ENCODE measurements at places on chromosomes 4 and X. TPM values are rescaled to one million over a fixed set of nuclear protein-coding genes. Genes with fewer than 3 reads are reported as not detected.
A peak's percentile ranks its signal among the peaks of the same experiment; 100 is the strongest.

- no peak overlapping the region for H3K27ac ChIP-seq
- H3K4me1 ChIP-seq = no peaks in the 10 kb centered on the region
- H3K36me3 ChIP-seq = no peaks in the 10 kb centered on the region
- DNase-seq = no peak
- no peak overlapping the region for H3K4me3 ChIP-seq
- no peaks in the 10 kb centered on the region for H3K27me3 ChIP-seq
These were observed 118.6 kb downstream of the SPCS3 start for GRCh38 chr4:176438401-176438800.

The FAM9B gene
- 0.44 TPM for total RNA-seq

The SNX12 gene
- total RNA-seq = 47.7 TPM

The CRMP1 gene
- 6.2 TPM for total RNA-seq

The ADH7 gene
- total RNA-seq = 0.47 TPM

GRCh38 chrX:120464411-120464810 is 4.7 kb downstream of the LAMP2 start:
- H3K27me3 ChIP-seq = no peaks in the 10 kb centered on the region
- no peak for DNase-seq
- H3K4me1 ChIP-seq = peaks cover 26% of the 10 kb centered on the region
- no peak overlapping the region for H3K4me3 ChIP-seq
- H3K36me3 ChIP-seq = no peaks in the 10 kb centered on the region

The ETDB gene
- not detected for total RNA-seq

DNA sequence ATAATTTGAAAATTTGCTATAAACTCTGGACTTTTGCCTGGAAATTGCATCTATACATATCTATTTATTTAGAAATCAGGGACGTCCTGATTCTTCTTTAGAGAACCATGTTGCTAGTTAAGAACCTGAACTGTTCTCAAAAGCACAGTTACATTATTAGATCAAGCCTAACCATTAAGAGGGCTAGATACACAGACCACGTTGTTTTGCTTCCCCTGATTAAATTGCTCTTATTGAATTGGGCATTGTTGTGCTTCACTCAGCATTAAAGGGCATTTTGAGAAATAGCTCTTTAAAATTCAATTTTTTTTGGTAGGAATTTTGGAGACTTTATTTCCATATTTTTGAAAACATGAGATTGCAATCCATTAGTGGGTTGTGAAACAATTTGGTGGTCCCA is 44.4 kb downstream of the FIP1L1 start:
- H3K27ac ChIP-seq = no peak overlapping the region
- no peaks in the 10 kb centered on the region for H3K27me3 ChIP-seq
- peaks cover 18% of the 10 kb centered on the region for H3K36me3 ChIP-seq
- no peaks in the 10 kb centered on the region for H3K4me1 ChIP-seq
- no peak for DNase-seq
- no peak overlapping the region for H3K4me3 ChIP-seq

The TLL1 gene
- total RNA-seq = 4.7 TPM

DNA sequence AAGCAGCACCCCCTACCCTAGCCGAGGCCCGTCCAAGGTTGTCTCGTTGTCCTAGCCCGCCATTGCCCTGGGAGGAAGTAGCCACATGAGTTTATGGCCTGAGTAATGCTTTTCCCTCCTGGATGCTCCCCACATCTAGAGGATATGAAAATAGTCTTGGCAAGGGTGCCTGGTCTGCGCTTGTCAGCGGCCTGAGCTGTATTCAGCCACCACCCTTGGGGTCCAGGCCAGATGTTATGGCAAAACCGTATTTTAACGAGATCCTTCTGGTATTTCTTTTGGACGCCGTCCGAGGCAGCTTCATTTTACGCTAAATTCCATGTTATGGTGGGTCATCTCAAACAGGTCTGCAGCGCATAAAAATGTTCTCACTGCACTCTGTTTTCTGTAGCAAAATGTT is 89.3 kb downstream of the GPR143 start:
- H3K27me3 ChIP-seq = no peaks in the 10 kb centered on the region
- DNase-seq = no peak
- no peak overlapping the region for H3K27ac ChIP-seq
- no peaks in the 10 kb centered on the region for H3K4me1 ChIP-seq
- no peak overlapping the region for H3K4me3 ChIP-seq
- no peaks in the 10 kb centered on the region for H3K36me3 ChIP-seq

DNA sequence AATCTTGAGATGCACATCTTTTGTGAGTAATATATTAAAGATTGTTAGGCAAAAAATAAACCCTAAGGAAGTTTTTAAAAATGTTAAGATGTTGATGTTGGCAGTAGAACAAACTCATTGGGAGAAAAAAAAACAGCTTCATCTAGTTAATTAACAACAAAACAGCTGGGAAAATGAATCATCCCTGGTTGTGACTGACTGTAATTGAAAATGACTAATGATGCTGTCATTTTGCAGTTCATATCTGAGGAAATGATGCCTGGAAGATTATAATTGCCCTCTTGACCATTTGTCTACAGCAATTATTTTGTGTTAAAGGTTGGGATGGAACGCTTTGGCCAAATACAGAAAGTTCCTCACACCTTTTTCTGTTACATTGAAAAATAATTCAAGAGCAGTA is 760.4 kb upstream of the FTHL17 start:
- no peak for DNase-seq
- no peak overlapping the region for H3K27ac ChIP-seq
- H3K27me3 ChIP-seq = no peaks in the 10 kb centered on the region

DNA sequence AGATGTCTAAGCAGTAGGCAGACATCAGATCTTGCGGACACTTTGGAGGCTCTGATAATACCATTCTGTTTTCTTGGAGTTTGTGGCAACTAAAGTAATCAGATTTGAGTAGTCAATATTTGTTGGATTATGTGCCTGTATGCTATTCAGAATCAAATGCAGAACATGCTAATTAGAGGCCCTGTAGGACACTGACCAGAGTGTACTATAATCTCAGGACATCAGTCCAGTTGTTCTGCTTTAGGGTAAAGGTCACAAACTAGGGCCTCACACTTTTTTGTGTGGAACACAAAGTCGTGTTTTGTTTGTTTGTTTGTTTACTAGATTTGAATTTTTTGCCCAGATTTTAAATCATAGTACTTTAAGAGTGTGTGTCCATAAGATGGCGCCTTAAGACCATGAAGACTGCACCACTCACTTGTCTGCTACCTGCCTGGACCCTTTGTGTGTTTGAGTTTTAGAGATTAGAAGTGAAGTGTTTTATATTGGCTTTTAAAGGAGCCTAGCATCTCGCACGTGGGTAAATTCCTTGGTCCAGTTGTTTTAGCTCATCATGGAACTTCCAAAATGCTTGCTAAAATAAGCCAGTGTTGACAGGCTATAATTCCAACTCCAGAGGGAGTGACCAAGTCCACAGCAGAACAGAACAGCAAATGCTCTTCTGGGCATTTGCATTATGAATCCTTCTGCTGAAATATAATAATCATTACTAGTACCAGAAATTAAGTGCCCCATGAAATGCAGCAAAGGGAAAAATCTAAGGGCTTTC is 34.7 kb downstream of the IL13RA1 start:
- H3K27ac ChIP-seq = no peak overlapping the region
- H3K36me3 ChIP-seq = peaks cover 22% of the 10 kb centered on the region
- no peaks in the 10 kb centered on the region for H3K4me1 ChIP-seq

The JADE1 gene
- 36.3 TPM for total RNA-seq

GRCh38 chr4:122117743-122118142 is 34.4 kb upstream of the BLTP1 start:
- no peaks in the 10 kb centered on the region for H3K36me3 ChIP-seq
- no peaks in the 10 kb centered on the region for H3K4me1 ChIP-seq
- no peak overlapping the region for H3K27ac ChIP-seq
- no peaks in the 10 kb centered on the region for H3K27me3 ChIP-seq
- no peak overlapping the region for H3K4me3 ChIP-seq

The CDX4 gene
- total RNA-seq = not detected

The HTN1 gene
- total RNA-seq = not detected

DNA sequence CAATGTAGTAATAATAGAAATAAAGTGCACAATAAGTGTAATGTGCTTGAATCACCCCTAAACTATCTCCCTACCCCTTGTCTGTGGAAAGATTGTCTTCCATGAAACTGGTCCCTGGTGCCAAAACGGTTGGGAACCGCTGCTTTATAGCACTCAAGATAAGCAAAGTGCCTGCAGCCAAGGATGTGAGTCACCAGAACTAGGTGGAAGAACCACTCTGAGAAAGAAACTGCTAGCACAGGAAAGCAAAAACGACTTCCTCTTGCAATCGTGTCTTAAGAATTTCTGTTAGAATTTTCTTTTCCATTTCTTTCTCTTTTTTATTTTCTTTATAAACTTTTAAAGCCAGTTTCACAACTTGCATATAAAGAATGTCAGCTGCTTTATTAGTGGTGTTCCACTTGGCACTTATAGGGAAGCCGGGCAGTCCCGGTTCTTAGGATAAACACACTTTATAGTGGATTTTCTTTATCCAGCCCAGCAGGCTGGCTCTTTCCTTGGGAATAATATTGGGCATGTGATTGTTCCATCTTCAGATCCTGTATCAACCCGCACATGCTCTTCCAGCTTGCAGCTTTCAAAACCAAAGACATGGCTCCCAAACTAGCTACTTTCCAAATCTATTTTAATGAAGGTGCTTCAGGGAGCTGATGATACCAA is 32.3 kb upstream of the CXCL8 start:
- peaks cover 30% of the 10 kb centered on the region for H3K4me1 ChIP-seq
- peak; percentile 53 for DNase-seq
- peak overlapping the region; percentile 40 for H3K27ac ChIP-seq
- no peak overlapping the region for H3K4me3 ChIP-seq

- H3K36me3 ChIP-seq = no peaks in the 10 kb centered on the region
- H3K4me1 ChIP-seq = no peaks in the 10 kb centered on the region
- H3K27ac ChIP-seq = no peak overlapping the region
- peak; percentile 77 for DNase-seq
These were observed 55.0 kb downstream of the FAM53A start for GRCh38 chr4:1628892-1629698.

GRCh38 chrX:31563792-31564191 is 492.0 kb upstream of the FTHL17 start:
- no peak overlapping the region for H3K27ac ChIP-seq
- DNase-seq = no peak
- no peaks in the 10 kb centered on the region for H3K4me1 ChIP-seq
- no peaks in the 10 kb centered on the region for H3K36me3 ChIP-seq

DNA sequence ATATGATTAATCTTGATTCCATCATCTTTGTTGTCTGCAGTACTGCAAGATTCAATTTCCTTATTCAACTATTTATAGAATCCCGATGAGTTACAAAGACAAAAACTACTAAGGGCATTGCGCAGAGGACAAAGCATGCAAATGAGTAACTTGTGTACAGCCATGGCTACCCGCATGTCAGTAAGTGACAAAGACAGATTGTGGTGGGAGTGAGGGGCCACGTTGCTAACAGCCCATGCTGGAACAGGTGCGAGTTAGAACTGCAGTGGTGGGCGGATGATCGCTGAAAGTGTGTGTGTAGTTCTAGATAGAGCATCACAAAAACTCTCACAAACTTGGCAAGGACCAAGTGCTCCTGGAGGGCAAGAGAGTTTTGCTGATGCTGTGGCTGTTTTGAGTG is 49.5 kb downstream of the ACOX3 start:
- no peak for DNase-seq
- no peak overlapping the region for H3K4me3 ChIP-seq
- peaks cover 14% of the 10 kb centered on the region for H3K4me1 ChIP-seq
- no peaks in the 10 kb centered on the region for H3K27me3 ChIP-seq
- no peak overlapping the region for H3K27ac ChIP-seq

DNA sequence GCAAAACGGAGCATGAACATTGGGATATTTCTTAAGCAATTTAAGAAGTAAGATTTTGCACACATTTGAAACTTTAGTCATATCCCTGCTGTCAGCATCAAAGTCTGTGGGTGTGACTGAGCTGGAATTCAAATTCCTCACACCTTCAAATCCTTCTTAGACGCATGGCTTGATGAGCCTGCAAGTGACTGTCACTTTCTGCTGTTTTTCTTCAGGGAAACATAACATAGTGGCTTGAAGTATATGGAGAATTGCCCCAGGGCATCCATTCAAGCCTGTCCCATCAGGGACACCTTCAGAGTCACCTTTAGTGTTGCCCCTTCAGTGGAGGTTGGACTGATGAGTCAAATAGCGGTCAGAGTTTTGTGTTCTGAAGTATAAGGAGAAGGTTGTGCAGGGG is 17.4 kb downstream of the FHDC1 start:
- no peaks in the 10 kb centered on the region for H3K27me3 ChIP-seq
- H3K4me1 ChIP-seq = peaks cover 29% of the 10 kb centered on the region
- no peak overlapping the region for H3K4me3 ChIP-seq
- no peak overlapping the region for H3K27ac ChIP-seq
- peaks cover 14% of the 10 kb centered on the region for H3K36me3 ChIP-seq

The RASL11B gene
- total RNA-seq = 0.41 TPM

- H3K27me3 ChIP-seq = no peaks in the 10 kb centered on the region
- no peak overlapping the region for H3K4me3 ChIP-seq
- no peaks in the 10 kb centered on the region for H3K36me3 ChIP-seq
- H3K4me1 ChIP-seq = no peaks in the 10 kb centered on the region
- no peak for DNase-seq
These were observed 32.3 kb downstream of the HDAC8 start for GRCh38 chrX:72540318-72540717.

The LPAR4 gene
- total RNA-seq = 0.18 TPM

GRCh38 chr4:16897991-16898827 is at the start of gene LDB2:
TSS of gene LDB2 (minus strand) at chr4:16898645.
- DNase-seq = peak; percentile 48
- peak within 1 kb of the TSS; percentile 58 for H3K4me3 ChIP-seq
- H3K27ac ChIP-seq = peak within 1 kb of the TSS; percentile 73
- H3K4me1 ChIP-seq = peaks cover 6% of the 10 kb centered on the region
- no peaks in the 10 kb centered on the region for H3K27me3 ChIP-seq
- no peaks in the 10 kb centered on the region for H3K36me3 ChIP-seq

GRCh38 chr4:71415491-71415890 is 76.7 kb downstream of the SLC4A4 start:
- no peaks in the 10 kb centered on the region for H3K4me1 ChIP-seq
- DNase-seq = no peak
- no peaks in the 10 kb centered on the region for H3K36me3 ChIP-seq
- no peaks in the 10 kb centered on the region for H3K27me3 ChIP-seq
- no peak overlapping the region for H3K27ac ChIP-seq
- H3K4me3 ChIP-seq = no peak overlapping the region

GRCh38 chrX:77347572-77347971 is 99.6 kb upstream of the FGF16 start:
- H3K27ac ChIP-seq = no peak overlapping the region
- no peak overlapping the region for H3K4me3 ChIP-seq
- no peaks in the 10 kb centered on the region for H3K27me3 ChIP-seq
- DNase-seq = no peak
- no peaks in the 10 kb centered on the region for H3K4me1 ChIP-seq

The TSPAN6 gene
- 12.6 TPM for total RNA-seq

The MAGEA11 gene
- not detected for total RNA-seq

The FATE1 gene
- not detected for total RNA-seq

The RPA4 gene
- 1.5 TPM for total RNA-seq
